ENCODE measurements at places on chromosomes 4 and X.

- DNase-seq = no peak
These were observed 7.3 kb upstream of the SH3BP2 start for GRCh38 chr4:2785613-2786012.

DNA sequence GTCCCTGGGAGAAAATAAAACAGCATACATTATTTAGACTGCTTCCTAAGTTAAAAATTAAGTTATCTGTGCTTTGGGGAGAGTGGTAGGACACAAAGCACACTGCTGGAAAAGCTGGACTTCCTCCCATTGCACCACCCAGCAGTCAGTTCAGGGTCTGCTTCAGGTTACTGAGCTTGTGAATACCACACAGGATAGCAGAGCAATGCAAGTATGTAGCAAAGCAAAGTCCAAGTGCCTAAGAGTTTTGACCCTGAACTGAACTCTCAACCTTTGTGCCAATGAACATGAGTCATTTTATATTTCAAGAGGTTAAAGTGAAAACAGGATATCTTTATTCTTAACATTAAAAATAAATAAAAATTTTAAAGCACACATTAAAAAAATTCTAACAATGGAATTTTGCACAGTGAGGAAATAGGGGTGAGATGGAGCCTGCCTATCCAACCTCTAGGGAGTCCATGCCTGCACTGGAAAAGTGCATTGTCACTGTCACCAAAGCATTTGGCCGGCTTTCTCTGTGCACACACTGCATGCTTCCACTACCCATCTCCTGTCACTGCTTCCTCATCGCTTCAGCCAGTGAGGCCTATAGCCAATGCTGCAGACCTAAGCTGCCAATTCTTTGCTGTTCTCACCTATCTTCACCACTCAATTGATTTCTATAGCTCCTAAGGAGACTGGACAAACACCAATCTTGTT is 50.9 kb downstream of the ABCG2 start:
- no peak for DNase-seq

DNA sequence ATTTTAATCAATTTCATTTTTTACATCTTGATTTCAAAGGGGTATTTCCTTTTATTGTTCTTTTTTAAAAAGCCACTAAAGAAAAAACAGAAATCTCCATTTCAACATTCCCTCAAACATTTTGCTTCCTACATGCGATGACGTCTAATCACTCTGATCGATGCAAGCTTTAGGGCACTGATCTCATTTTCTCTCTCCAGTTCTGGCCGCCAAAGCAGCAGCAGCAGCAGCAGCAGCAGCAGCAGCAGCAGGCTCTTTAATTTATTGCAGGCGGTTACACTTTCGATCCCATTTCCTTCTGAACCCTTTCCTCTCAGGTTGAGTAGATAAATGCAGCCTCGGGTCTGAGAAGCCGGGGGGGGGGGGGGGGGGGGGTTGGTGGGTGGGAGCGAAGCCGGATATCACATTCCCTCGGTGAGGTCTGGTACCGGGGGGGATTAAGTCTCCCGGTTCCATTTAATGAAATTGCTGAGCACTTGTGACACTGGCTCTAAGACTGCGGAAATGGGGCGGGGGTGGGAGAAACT is 3.4 kb upstream of the PCDH7 start:
- no peak for DNase-seq

DNA sequence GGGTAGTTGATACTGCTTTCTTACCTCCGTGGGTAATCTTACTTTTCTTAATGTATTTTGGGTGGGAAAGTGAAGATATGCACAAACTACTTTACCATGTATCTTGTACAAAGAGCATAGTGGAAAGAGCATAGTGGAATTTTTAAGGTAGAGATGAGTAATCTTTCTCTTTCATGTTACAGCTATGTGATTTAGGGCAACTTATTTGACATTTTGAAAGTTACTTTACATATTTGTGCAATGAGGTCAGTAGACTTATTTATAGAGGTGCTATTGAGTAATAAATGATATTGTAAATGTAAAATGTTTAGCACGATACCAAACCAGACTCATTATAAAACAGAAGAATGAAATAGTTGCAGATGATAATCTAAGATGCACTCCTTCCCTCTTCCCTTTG is 351.2 kb downstream of the TRAM1L1 start:
- DNase-seq = no peak

- no peak for DNase-seq
These were observed 16.7 kb upstream of the SUPT20HL1 start for GRCh38 chrX:24343719-24344118.

DNA sequence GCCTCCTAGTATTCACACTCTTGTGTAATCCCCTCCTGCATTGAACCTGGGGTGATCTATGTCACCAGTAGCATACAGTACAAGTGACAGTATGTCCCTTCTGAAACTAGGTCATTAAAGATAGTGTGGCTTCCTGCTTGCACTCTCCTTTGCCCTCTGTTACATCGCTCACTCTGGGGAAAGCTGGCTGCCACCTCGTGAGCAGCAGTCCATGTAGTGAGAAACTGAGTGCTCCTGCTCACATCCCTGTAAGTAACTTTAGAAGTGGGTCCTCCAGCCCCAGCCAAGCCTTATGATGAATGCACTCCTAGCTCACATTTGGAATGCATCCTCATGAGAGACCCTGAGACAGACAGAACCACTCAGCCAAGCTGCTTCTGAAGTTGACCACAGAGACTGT is 89.8 kb upstream of the TNIP3 start:
- no peak for DNase-seq

GRCh38 chr4:106277140-106277675 is 38.8 kb downstream of the TBCK start:
- DNase-seq = no peak

GRCh38 chr4:8345946-8346814 is 76.6 kb downstream of the HTRA3 start:
- DNase-seq = no peak

DNA sequence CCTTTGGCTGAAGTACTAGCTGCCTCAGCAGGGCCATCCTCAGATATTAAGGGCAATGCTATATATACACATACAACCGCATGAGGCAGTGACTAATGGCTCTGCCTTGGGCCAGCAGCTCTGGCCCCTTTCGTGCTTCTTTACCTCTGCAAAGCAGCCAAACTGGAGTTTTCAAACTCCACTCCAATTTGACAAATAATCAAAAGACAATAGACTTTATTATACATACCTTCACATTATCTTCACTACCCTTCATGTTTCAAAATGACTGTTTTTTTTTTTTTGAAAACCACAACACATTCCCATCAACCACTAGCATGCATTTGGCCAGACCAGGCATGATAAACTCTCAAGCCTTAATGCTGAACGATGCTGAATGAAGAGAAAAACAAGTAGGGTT is 187.7 kb downstream of the ENOX2 start:
- no peak for DNase-seq

DNA sequence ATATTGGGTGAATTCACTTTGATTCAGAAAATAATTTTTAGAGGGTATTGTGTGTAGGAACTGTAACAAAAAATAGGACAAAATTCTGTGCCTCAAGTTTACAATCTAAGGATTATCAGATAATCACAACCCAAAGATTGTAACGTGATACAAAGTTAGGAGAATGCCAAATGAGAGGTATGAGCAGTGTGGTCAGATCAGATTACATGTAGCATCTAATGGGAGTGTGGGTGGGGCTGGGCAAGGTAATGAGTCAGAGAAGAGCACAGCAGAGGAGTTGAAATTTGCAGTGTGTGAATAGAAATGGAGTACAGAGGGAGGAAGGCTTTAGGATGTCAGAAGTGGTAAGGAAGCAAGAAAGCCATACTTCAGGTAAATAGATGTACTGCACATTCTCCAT is 103.4 kb upstream of the TEX13A start:
- DNase-seq = no peak

- DNase-seq = no peak
These were observed 251.3 kb downstream of the BCOR start for GRCh38 chrX:39846460-39846859.

DNA sequence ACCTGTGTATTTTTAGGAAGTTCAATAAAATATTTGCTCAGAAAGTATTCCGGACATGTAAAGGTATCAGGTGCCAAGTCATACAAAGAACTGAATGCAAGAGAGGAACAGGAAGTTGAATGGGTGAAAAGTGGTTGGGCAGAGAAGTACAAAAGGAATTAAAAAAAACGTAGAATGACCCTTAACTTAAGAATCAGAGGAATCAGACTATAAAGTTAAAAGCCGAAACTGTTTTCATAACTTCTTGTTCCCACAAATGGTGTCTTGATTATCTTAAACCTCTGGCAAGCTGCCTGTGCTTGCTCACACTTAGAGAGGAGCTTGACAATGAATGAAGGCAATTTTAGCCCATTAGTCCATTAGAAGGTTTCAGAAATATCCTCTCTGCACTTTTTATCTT is 81.6 kb upstream of the HHIP start:
- no peak for DNase-seq

DNA sequence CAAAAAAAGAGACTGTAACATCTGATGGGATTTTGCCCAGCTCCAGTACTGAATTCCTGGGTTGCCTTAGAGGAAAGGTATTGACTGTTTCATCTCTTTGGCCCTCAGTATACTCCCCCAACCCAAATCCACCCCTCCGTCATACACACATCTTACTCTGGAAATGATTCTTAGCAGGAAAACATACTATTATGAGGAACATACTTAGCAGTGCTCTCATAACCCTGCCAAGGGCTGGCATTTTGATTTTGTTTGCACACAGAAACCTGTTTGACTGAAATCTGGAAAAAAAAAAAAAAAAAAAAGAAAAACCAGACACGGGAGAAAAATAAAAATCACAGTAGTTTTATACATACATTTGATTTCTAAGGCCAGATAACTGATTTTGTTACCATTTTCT is 19.4 kb upstream of the AR start:
- DNase-seq = no peak

DNA sequence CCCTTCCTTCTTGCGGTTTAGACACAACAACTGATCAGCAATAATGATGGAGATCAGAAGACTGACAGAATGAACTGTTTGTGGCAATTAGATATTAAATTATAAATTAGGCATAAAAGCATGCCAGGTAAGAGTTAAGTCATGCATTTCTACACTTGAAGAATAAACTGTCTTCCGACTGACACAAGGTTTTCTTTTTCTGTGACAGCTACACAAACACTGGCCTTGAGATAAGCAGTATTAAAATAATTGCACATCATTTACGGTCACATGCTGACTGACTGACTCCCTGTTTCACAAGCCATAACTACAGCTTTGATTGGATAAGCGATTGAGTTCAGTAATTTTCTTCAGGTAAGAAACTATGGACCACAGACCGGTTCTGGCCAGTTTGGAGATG is 56.2 kb downstream of the UBE2NL start:
- DNase-seq = no peak

- no peak for DNase-seq
These were observed 48.5 kb upstream of the CYSLTR1 start for GRCh38 chrX:78375894-78376293.

DNA sequence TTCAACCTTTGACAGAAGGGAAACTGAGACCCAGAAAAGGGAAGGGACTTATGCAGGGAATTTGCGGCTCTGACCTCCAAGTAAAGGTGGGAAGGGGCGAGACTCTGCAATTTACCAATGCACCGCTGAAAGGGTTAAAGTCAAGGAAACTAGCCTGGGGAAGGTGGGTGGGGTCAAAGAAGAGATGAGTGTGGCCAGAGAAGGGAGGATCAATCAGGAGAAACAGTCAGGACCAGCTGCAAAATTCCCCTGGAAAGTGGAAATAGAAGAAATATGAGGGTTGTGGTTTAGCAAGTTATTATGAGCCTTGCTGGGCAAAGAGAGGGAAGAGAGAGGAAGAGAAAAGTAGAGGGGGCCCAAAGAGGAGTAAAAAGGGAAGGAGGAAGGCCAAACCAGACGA is 30.5 kb downstream of the STARD8 start:
- DNase-seq = no peak

DNA sequence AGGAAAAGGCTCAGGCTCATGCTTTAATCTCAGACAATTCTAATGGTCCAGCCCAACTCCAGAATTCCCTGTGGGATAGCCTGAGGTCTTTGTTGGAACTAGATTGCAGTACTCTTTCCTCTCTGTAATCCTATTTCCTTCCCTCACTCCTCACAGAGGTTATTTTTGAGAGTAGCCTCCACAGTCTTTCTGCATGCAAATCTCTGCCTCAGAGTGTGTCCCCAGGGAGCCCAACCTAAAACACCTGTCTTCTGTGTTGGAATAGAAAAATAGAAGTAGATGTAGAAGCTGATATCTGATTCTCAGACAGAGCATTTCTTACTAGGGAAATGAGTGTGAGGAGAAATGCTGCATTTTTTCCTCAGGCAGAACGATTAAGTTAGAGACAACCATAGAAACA is 915.5 kb upstream of the EPHA5 start:
- no peak for DNase-seq

- no peak for DNase-seq
These were observed 326.0 kb downstream of the FBXW7 start for GRCh38 chr4:152209772-152210493.

- no peak for DNase-seq
These were observed 18.9 kb upstream of the CXCL8 start for GRCh38 chr4:73721435-73721834.

- DNase-seq = no peak
These were observed 337.7 kb downstream of the PCDH19 start for GRCh38 chrX:100072336-100072735.

DNA sequence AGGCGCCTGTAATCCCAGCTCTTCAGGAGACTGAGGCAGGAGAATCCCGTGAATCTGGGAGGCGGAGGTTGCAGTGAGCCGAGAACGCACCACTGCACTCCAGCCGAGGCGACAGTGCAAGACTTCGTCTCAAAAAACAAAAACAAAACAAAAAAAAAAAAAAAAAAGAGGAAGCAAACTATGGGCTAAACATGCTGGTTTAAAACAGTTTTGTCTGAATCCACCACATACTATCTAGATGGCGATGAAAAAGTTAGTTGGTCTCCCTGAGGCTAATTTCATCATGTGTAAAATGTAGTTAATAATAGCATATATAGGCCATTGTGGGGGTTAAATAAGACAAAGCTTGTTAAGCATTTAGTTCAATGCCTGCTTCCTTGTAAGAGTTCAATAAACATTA is 451.1 kb downstream of the RPA4 start:
- no peak for DNase-seq

- DNase-seq = no peak
These were observed 63.3 kb downstream of the KLHL4 start for GRCh38 chrX:87580862-87581261.

DNA sequence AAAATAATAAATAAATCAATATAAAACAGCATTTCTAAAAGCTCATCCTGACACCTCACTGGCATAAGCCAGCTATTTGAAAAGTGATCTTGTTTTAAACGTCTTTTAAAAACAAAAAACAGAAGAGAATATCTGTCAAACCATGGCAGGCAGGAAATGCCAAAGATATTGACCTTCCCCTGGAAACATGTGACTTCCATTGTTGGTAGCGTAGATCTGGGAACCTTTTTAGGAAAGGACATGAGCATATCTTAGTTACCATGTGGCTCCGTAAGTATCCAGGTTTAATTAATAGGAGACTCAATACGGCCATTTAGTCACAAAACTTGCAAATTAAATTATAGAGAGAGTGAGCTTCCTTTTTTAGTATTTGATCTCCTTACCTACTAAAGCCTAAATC is 83.0 kb upstream of the KLHL4 start:
- DNase-seq = no peak

Data from stimulated activated CD4-positive, alpha-beta T cell treated with anti-CD3 and anti-CD28 coated beads, TNF-alpha, amount 100 ng/mL, for 4 hours (primary cell).